Stimulated activated CD4-positive, alpha-beta T cell treated with anti-CD3 and anti-CD28 coated beads, Interleukin-1b, Interleukin-23, amount 100 ng/mL, for 1 hour (primary cell): ENCODE measurements at places on chromosomes 2 and 18.

GRCh38 chr18:36017232-36017631 lies 44.8 kb downstream of the RMP24 start:
- no peak for DNase-seq

DNA sequence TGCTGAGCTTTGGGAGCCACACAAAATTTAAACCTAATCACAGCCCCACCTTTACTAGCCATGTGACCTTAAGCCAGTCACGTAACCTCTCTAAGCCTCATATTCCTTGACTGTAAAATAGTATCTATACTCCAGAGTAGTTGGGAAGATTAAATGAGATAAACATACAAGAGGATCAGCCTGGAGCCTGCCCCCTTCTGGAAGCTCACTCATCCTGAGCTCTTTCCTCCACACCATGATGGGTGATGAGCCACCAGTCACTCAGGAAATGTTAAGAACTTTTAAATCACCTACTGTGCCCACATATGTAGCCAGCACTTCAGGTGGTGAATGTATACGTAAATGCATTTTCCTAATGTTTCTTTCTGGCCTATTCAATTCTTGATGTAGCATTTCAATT lies 195.9 kb upstream of the DDX18 start:
- DNase-seq, result no peak

- no peak for DNase-seq
Observed at GRCh38 chr2:239994086-239994485, 31.1 kb downstream of the NDUFA10 start.

DNA sequence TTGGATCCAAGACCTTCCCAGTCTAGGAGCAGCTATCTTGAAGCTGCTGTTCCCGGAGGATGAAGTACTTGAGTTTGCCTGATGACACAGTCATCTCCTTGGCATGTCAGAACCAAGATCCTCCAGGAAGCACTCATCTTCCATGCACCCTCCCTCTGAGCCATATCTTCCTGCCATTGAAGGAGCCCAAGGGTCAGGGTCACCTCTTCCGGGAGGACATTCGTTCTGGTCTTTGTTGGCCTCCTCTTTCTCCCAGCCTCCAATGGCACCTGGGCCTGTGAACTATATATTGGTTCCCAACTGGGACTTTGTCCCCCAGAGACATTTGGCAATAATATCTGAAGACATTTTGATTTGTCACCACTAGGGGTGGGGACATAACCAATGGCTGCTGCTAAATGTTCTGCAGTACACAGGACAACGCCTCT lies 4.2 kb upstream of the MYO7B start:
- no peak for DNase-seq

GRCh38 chr2:55115761-55116597 lies 65.7 kb upstream of the RTN4 start:
- DNase-seq, result no peak

GRCh38 chr2:138215958-138216357 lies 251.7 kb downstream of the HNMT start:
- DNase-seq, result no peak

DNA sequence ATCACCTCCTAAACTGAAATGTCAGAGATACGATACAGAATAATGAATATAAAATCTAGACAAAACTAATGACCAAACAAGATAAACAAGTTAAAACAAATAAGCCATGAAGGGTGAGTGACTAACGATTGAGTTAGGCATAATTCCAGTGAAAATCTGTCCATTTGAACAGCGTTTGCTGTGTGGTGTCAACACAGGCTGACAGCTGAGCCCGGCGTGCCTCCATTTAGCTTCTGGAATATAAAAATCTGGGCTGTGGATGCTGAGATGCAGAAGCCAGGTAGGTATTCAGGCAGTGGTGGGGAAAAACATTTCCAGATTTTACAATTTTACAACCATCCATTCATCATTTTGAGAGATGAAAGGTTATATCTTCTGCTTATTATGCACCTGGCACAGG lies 2041.4 kb upstream of the CELF4 start:
- no peak for DNase-seq

- no peak for DNase-seq
Observed at GRCh38 chr2:135582383-135582782, 51.1 kb downstream of the R3HDM1 start.

GRCh38 chr18:21298351-21298750 lies 56.3 kb downstream of the GREB1L start:
- DNase-seq, result no peak

DNA sequence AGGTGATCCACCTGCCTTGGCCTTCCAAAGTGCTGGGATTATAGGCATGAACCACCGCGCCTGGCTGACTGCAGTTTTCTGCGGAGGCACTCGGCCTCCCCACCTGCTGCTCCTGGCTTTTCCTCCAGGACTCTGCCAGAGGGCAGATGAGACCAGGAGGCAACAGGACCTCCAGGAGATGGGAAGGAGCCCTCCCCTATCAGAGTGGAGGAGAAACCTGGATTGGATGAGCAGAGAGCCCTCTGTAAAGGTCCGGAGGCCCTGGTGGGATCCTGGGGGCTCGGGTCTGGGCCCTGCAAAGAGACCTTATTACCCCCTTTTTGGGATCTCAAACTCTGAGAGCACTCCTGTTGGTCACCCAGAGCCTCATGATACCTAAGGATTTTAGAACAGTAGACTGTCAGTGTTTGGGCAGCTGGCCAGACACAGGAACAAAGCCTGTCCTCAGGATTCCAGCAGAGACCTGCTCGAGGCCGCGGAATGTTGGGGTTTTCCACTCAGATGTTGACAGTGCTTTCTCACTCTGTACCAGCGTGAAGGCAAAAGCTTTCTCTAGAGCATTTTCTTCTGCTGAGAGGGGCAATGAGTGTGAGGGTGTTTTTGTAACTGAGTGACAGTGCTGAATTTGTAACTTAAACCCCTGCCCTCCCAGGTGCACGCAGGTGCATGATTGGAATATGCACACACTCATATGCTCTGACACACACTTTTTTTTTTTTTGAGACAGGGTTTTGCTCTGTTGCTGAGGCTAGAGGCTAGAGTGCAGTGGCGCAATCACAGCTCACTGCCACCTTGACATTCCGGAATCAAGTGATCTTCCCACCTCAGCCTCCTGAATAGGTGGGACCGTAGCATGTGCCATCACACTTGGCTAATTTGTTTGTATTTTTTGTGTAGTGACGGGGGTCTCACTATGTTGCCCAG lies 48.4 kb downstream of the NPPC start:
- DNase-seq, result no peak

- DNase-seq, result no peak
Observed at GRCh38 chr2:128624956-128625355, 306.3 kb upstream of the HS6ST1 start.

DNA sequence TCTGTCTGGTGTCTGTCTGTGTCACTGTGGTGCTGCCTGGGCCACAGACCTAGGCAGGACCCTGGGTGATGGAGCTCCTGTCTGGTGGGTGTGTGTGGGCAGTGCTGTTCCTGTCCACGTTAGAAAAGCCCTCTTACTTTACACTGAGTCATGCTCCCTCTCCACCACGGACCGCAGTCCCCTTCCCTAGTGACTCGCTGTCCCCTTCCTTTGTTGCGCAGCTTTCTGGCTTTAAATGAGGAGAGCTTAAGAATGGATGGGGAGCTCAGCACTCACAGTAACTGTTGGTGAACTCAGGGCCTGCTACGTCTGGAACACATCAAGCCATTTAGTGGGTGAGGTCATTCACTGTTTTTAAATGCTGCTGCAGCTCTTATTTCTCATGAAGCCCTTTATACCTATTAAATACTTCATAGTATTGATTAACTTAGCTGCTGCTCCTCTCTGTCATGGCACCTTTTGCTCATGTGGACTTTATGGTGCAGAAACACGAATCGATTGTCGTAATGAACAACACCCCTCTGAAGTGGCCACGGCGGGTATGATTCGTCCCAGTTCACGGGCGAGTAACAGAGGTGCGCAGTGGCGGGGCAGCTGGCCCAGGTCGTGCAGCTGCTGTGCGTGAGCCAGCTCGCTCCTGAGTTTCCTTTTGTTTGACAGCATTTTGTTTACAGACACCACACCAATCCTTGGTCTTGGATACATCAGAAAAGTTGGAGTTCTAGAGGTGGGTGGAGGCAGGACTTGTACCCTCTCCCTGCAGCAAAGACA lies 100.4 kb downstream of the LDLRAD4 start:
- no peak for DNase-seq
